ENCODE measurements at places on chromosomes 6 and 20. TPM values are rescaled to one million over a fixed set of nuclear protein-coding genes. Genes with fewer than 3 reads are reported as not detected.

- no peak for DNase-seq
Observed at GRCh38 chr6:33549196-33549595, 30.9 kb downstream of the BAK1 start.

DNA sequence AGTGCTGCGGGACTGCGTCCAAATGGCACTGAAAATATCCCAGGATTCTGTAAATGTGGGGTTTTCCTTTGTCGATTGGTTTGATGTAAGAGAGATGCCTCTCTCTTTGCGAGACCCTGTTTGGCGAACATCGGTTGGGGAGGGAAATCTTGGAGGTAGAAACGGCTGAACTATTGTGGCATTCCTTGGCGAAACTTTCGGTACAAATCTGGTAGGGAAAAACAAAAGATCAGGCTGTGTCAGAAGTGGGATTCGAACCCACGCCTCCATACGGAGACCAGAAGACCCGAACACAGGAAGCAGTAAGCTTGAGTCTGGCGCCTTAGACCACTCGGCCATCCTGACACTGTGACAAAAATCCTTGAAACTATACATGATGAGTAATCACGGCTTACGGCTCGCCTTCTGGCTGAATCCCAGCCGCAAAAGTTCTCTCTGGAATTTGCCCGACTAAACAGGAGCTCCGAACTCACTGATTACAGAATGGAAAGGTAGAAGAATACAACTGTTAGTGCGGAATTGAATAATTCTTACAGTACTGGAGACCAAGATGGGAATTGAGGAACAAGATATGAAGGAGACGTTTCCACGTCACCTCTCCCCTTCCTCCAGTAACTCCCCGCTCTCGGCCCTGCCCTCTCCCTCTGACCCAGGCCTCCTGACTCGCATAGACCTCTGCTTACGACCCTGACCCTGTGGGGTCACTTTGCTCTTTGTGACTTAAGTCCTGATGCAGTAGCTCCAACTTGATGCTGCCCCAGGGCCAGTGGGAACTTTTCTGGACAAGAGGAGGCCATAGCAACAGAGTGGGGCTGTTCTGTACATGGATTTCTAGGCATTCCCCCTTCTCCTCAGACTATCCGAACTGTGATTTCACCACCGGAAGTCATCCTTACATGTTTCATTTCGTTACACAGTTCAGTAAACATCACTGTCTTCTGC is 132.8 kb upstream of the ZNF184 start:
- DNase-seq = no peak

DNA sequence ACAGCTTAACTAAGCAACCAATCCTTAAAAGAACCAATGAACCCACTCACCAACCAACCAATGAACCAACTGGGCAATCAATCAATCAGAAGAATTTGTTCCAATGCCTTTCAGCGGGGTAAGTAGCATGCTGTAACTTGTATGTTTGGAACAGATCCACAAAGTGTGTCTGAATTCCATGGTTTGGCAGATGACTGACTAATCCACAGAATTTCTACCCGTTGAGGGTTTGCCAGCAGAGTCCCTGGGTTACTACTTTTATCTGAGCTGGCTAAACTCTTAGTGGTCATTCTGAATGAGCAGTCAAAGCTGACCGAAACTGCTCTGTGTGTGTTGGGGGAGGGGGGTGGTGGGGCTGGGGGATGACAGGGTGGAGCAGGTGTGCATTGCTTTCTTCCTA is 125.0 kb upstream of the JAG1 start:
- DNase-seq = no peak

GRCh38 chr20:41225091-41225490 is 87.7 kb downstream of the PLCG1 start:
- no peak for DNase-seq

DNA sequence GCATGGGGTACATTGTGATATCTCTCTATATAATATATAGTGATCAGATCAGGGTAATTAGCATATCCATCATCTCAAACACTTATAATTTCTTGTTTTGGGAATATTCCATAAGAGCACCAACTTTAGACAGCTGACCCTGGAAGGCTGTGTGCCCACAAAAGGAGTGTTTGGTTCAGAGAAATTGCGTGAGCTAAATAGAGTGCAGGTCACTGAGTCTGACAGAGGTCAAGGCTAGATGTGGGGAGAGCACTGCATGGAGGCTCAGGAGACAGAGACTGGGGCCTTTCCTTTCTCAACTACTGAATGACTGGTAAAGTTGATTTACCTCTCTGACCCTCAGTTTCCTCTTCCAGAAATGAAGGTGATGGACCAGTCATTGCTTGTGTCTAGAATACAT is 114.9 kb upstream of the ADGRF1 start:
- DNase-seq = no peak

DNA sequence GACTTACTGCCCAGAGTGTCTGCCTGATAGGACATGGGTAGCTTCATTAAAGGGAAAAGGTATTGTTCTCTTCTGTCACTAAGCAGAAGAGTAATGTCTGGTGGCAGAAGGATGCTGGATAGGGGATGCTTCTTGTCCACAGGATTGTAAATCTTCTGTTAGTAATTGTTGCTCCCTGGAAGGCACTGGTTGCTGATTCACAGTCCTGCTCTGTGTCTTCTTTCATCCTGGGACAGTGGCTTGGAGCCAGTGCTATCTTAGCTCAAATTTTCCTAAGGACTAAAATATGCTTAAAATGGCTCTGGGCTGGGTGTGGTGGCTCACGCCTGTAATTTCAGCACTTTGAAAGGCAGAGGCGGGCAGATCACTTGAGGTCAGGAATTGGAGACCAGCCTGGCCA is 48.0 kb downstream of the SYTL3 start:
- no peak for DNase-seq

DNA sequence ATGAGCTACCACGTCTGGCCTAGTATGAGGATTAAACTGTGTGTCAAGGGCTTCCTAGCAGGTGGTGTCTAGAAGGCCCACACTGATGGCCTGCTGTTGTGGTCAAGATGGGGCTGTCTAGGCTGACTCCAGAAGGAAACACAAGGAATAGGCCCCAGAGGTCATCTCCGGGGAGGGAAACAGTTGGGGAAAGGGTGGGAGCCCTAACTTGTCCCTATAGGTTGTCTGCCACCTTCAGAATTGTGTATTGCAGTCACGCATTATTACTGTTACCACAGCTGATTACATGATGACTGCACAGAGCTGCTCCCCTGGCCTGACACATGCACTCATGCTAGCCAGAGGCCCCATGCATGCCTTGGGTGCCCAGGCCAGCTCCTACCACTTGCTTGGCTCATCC is 27.3 kb downstream of the C20orf203 start:
- DNase-seq = no peak

GRCh38 chr20:42857446-42857845 is 332.3 kb downstream of the PTPRT start:
- DNase-seq = no peak

C6orf163 gene
- total RNA-seq = 1.2 TPM

SOBP gene
- total RNA-seq = 9.8 TPM

RAB44 gene
- total RNA-seq = not detected

RAB32 gene
- 80.6 TPM for total RNA-seq

RBM24 gene
- total RNA-seq = 10.8 TPM

DDAH2 gene
- total RNA-seq = 95.7 TPM
